ENCODE measurements at places on chromosomes 6 and 20.
A peak's percentile ranks its signal among the peaks of the same experiment; 100 is the strongest.

DNA sequence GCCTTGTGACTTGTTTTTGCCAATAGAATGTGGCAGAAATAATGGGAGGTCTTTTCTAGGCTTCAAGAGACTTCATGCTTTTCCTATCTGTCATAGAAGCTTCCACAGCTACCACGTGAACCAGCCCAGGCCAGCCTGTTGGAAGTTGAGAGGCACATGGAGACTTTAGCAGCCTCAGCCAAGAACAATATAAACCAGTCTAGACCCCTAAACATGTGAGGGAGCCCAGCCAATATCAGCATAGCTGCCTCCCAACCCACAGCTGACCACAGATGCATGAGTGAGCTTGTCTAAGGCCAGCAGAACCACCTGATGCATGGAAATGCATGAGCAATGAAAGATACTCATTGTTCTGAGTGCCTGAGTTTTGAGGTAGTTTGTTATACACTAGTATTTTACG, 540.7 kb upstream of the BTBD3 start:
- no peak for DNase-seq

GRCh38 chr20:56453352-56453751, 15.1 kb upstream of the RTF2 start:
- DNase-seq: peak; percentile 62

DNA sequence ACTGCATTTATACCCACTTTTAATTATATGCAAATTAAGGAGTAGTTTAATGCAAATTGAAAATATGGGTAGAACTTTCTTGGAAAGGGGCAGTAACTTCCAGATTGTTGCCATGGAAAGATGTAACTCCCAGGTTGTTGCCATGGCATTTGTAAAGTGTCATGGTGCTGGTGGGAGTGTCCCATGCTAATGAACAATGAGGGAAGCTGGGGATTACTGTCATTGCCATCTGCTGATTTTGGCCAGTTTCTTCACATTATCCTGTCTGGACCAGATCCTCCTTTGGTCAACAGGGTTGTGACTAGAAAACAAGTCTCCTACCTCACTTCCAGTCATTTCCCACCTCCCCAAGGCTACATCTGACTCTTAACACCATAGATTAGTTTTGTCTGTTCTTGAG, 45.4 kb upstream of the FERMT1 start:
- no peak for DNase-seq

DNA sequence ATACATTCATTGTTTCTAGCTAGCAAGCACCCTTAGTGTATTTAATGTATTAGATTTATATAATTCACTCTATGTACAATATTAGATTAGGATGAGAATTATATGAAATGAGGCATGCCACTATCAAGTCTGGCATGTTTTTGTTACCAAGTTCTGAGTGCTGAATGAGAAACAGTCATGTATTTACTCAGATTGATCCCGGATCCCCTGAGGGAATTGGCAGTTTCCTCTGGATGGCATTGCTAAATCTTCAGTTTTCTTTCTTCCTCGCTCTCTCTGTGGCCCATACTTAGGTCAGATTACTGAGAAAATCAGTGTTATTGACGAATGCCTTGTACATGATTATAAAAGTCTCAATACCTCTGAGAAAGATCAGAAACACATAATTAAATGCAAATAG, 66.6 kb downstream of the CDKAL1 start:
- DNase-seq: no peak

GRCh38 chr20:20213526-20214121, 154.3 kb upstream of the INSM1 start:
- DNase-seq: no peak

GRCh38 chr6:42571611-42572342, 7.9 kb downstream of the UBR2 start:
- no peak for DNase-seq

- DNase-seq: no peak
Measured at GRCh38 chr6:165484178-165484889, 174.9 kb upstream of the C6orf118 start.

DNA sequence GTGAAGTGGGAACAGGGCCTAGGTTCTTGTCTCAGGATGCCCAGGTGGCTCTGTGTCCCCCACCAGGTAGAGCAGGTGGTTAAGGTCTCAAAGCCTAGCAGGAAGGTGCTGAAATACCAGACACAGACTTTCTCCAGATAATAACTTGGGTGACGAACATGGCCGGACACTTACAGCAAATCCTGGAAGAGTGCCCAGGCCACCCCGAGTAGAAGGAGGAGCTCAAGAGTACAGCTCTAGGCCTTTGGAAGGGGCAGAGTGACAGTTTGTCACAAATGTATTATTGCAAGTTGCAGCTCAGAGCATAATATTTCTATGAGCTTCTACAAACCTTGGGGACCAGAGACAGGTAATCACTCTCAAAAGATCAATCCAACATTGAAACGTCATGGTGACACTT, 251.6 kb upstream of the SOX4 start:
- DNase-seq: no peak

All from NB4 (cell line).